NCI-H1048 (cell line): ENCODE measurements at places on chromosomes 12 and 14.

GRCh38 chr12:96048393-96048969, 13.1 kb upstream of the LTA4H start:
- no peak for DNase-seq

DNA sequence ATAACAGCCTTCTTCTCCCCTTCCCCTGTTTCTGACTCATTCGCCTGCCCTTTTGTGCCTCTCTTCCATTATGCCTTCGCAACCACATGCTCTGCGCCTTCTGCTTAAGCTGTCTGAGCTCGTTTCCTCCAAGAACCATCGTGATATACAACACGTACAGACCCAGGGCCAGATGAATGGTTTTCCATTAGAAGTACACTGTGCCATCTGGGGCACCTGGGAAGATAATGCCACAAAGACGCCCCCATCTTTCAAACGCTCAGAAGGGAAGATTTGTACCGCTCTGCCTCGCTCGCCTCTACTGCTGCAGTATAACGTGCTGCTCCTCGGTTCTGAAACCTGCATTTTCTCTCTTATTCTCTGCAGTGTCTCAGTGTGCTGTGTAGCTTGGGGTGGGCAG, 470.9 kb upstream of the STXBP6 start:
- DNase-seq = no peak

GRCh38 chr12:122858591-122859302, 23.5 kb downstream of the HIP1R start:
- no peak for DNase-seq

GRCh38 chr12:117674313-117674712, 294.5 kb downstream of the KSR2 start:
- no peak for DNase-seq

- DNase-seq = no peak
Measured at GRCh38 chr12:99627459-99627858, 20.1 kb upstream of the GARIN6 start.

DNA sequence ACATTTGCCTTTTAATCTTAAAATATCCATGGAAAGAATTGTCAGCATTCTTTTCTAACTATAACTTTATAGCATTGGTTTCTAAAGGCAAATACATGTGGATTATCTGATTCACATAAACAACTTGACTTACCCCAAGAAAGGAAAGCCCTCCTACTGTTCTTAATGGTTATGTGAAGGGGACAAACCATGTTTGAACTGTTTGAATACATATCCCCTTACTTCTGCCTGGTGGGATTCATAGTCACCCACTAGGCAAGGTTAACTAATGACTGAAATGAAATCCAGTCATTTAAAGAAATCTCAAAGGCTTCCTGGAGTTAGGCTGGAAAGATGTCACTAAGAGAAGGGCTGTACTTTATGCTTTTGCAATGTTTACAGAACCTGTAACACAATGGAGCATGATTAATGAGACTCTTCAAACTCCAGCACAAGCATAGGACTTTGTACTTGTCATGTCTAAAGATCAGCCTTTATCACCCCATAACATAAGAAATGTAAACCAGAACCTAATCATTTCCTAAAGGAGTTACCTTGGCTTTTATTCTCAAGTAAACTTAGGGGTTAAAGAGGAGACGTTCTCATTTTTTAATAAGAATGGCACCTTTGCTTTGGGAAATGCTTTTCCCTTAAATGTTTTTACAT, 10.2 kb upstream of the FLRT2 start:
- DNase-seq = no peak

- DNase-seq = no peak
Measured at GRCh38 chr12:130970165-130970907, 16.6 kb downstream of the ADGRD1 start.

DNA sequence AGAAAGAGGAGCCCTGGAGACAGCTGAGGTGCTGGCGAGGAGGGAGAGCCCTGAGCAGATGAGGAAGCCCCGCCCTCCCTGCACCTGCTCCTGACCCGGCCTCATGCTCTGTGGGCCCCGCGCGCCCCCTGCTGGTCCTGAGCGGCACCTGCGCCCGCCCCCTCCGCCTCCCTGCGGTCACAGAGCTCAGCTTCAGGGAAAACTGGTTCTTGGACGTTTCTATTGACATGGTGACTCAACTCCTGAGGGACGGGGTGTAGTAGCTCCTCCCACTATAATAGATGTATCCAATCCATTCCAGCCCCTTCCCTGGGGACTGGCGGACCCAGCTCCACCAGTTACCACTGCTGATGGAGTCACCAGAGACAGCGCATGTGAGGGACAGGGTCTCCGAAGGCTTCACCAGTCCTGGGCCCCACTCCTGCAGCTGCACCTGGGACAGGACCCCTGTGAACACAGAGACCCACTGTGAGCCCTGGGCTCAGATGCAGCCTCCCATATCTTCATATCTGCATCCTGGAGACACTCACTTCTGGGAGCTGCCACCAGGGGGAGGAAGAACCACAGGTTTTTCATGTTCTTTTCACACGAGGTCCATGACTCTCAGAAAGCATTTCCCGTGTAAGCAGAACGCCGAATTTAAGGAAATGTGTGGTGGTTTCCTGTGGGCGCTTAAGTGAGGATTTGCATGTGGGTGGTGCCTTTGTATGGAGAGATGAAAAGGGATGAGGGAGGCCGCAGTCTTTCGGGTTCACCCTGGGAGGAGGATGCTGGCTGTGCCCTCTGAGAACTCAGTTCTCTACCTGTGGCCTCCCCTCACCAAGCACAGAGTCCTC, 1346.4 kb downstream of the TMEM121 start:
- peak; percentile 45 for DNase-seq

- no peak for DNase-seq
Measured at GRCh38 chr12:80129895-80130530, 30.7 kb downstream of the OTOGL start.

GRCh38 chr12:63103494-63104131, 47.4 kb downstream of the AVPR1A start:
- DNase-seq = no peak

DNA sequence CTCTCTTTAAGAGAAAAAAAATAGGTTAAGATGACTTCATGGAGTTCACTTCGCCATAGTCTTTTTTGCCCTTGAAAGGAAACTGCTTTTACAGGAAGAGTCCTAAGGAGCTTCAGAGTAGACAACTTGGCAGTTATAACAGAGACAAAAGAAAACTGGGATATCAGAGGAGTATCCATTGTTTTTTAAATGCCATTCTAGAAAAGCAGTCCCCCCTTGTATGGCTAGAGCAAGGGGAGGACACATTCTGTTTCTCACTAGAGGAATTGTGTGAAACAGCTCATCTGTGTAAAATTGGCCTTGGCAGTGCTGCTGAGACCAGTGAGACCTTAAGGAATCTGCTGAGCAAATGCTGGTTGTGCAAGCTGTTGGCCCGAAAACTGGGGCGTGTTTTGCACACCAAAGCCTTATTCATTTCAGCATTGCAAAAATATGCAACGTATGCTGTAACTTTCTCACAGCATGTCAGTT, 128.0 kb downstream of the GPR135 start:
- DNase-seq = no peak

DNA sequence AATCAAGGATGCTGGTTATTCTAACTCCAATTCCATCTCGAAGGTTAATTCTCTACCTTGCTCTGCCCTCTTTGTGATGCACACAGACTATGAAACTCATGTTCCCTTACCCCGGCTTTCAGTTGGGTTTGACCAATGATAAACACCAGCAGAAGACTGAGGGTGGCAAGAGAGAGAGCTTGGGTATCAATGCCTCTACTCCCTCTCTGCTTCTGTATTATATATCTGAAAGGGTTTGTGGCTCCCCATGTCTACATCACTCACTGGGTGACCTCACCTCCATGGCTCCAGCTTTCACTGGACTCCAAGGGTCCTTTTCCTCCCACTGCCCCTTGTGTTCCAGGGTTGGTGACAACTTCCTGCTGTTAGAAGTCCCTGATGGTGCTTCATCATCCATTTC, 659.0 kb upstream of the TBX3 start:
- DNase-seq = no peak

- no peak for DNase-seq
Measured at GRCh38 chr12:81206429-81206828, 128.6 kb downstream of the ACSS3 start.

DNA sequence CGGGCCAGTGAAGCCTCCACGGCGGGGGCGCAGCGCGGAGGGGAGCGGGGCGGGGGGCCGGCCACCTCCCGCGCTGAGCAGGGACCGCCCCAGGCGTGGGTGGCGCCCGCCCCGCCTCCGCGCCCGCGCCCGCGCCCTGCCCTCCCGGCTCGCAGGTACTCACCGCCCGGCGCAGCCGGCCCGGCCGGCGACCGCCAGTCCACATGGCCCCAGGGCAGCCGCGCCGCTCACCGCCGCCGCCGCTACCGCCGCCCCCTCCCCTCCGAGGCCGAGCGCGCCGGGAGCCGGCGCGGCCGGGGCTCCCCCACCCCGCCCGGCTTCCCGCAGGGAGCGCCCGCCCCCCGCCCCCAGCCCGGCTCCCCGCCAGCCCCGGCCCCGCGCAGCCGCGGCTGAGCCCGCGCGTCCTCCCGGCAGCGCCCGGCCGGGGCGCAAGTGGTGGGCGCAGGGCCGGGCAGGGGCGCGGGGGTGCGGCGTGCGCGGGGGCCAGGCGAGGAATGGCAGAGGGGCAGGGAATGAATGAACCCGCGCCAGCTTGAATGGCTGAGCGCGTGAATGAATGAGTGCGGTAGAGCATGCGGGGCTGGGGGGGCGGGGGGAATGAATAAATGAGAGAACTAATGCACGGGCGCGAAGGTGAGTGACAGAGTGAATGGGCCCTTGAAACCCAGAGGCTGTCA, at the start of gene BEGAIN:
BEGAIN (minus strand) TSS at position 332 of the 677 bp plus-strand sequence; CDS start at position 205, 127 bp downstream.
- DNase-seq = no peak
